ENCODE measurements at places on chromosomes 1 and 21.

GRCh38 chr21:43924421-43925095 is 59.5 kb downstream of the AGPAT3 start:
- no peak for DNase-seq

DNA sequence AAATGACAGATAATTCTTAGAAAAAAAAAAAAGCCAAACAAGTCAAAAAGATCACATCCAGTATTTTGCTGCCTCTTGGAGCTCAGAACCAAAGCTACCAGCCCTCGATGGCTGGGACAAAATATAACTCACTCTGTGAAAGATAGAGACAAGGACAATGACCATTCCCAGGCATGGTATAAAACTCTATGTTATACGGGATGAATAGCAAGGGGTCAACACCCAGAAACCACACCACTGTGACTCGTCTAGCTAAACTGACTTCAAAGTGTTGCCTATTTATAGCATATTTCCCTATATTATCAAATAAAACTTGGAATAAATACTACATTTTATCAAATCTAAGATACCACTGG is 10.1 kb downstream of the TMEM63A start:
- DNase-seq: no peak

DNA sequence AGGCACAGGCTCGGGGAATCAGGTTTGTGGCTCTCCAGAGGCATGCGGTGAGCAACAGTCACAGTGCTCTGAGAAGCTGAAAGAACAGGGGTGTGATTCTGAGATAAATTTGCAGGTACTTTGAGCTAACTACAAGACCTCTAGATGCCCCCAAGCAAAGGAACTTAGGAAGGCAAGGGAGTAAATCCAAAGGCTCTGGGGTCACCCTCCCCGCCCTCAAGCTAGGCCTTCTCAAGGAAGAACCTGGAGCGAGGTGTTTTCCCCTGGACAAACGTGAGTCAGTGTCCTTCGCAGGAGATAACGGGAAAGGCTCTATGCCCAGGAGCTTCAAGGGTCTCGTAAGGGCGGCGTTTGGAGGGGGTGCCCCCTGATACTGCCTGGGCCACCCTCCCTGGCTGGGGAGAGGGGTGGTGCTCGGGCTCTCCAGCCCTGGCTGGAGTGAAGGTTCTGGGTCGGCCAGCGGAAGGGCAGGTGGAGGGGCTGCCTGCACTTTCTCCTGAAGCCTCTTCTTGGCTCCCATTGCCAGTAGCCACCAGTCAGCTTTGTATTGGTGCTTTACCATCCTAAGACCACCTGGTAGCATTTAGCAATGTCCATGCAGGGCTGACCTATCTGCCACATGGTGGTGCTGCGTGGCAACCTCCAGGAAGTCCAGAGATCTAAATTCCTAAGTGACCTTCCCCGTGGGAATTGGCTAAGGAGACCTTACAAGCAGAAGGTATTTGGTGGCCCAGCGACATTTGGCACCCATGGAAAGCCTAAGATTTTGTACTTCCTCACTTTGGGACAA is 44.0 kb downstream of the GPR161 start:
- no peak for DNase-seq

GRCh38 chr21:45283035-45283610 is 4.6 kb downstream of the POFUT2 start:
- DNase-seq: no peak

DNA sequence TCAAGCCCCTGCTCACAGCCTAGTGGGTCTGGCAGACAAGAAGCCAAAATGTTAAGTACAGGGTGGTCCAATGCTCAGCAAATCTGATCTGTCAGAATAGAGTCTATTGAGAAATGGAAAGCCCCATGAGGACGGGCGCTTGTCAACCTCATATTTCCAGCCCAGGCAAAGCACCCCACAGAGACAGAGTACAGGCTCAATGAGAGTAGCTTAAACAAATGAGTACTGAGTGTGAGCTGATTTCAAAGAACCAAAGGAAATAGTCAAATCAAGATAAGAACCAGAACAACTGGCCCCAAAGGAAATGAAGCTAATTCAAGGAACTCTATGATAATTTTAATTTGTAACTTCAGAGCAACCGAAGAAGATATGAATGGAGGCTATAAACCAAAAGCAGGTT is 44.6 kb upstream of the SLC30A1 start:
- no peak for DNase-seq

GRCh38 chr1:42937836-42938644 is 20.6 kb downstream of the SLC2A1 start:
- no peak for DNase-seq

DNA sequence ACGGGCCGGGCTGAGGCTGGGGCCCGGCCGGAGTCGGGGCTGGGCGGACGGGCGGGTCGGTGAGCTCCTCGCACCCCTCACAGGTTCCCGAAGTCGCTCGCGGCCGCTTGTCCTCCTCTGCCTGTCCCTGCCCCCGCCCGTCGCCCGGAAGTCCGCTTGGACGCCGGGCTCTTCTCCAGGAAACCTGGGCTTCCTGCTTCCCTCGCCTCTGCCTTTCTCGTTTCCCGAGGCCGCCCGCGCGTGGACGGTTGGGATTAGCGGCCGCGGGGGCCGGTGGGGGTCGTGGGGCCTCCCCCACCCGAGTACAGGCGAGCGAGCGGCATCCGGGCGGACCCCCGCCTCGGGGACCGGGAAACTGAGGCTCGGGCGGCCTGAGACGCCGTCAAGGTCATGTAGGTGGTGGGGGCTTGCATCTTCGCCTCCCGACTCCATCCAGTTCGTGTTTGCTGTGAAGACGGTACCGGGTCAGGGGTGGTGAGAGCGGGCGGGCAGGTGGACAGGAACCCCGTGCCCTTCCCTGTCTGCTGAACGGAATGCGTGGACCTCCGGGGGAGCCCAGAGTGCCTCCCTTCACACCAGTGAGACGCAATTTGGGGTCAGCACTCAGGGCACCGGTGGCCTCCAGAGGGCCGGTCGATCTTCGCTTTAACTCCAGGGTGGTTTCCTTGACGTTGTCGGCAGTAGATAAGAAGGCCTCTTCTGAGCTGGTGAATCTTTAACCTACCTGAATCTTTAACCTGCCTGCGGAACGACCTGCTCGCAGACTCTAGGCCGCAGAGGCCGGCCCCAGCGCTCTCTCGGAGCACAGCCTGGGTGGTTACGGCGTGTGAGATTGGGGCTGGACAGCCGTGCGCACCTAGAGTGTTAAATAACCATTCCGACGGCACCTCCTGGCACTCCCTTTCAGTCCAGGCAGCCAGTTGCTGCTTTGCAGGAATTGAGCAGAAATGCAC is 686 bp downstream of the ARF1 start:
- peak; percentile 55 for DNase-seq

DNA sequence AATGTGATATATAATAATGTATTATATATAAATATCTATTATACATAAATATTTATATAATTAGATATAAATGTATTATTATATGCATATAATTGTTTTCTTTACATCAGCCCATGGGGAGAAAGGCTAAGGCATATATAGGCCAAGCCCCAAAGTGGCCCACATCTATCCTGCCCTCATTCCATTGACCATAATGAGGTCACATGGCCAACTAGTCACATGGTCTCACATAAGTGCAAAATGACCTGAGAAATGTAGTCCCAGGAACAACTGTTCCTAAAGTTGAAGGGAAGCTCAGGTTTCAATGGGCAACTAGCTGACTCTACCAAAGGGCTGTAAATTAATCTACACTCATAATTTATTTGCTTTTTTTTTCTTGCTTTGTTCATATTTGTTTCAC is 14.5 kb upstream of the CCDC185 start:
- no peak for DNase-seq

DNA sequence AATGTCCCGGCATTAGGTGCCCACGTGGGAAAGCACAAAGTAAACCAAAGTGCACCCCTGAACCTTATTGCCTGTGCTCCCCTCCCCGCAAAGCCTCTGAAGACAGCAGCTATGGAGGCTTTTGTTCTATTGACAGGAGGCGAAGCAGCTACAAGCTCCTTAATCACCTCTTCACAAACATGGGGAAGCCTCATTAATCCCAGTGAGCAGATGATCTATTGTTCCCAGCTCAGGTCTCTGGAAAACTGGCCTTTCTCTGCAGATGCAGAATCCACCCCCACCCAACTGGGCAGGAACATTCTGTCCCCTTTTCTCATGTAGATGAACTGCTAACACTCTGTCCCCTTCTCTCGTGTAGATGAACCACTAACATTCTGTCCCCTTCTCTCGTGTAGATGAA is 190.5 kb upstream of the CSF3R start:
- DNase-seq: no peak

DNA sequence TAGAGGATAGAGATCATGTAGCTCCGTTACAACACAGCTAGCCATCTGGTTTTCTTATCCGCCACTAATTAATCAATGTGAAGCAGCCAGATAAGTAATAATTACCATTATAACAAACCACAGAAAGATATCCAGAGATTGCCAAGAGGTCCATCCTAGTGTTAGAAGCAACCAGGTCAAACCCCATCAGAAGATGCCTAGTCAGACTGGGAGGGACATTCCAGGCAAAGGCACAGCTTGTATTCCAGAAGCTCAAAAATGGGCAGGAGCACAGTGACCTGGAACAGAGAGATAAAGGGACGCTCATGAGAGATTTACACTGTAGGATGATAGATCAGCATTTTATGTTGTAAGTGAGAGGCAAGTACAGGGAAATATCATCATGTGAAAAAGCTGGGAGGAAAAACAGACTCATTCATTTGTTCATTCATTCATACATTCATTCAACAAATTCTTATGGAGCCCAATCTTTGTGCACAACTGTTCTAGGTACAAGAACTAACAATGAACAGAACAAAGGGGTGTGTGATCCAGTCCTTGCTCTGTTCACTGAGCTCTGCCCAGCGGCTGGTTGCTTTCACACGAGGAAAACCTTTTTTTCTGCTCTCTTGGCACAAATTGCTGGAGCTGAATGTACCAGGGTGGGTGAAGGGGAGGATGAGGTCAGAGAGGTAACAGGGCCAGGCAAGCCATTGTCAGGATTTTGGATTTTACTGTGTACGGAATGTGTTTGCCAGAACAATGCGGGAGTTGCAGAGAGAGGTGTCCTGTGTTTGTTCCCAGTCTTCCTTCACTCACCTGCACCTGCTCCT is 240.8 kb upstream of the FGGY start:
- DNase-seq: no peak

- DNase-seq: no peak
Observed at GRCh38 chr1:9449976-9450696, 89.1 kb upstream of the SLC25A33 start.

DNA sequence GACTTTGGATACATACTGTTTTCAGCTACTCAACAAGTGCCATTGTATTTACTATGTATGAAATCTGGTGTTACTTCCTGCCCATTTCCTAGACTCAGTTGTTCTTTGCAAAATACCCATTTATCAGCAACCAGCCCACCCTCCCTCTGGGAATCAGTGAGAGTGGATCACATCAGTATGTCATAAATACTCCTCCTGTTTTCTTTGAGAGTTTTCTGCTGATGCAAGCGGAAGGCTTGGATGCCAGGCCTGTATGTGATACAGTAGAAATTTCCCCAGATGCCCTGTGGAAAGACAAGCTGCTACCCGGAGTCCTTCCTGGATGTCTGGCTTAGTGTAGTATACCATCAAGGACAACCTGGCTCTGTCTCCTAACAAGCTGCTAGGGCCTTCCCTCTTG is 2.4 kb upstream of the PTPRC start:
- no peak for DNase-seq

DNA sequence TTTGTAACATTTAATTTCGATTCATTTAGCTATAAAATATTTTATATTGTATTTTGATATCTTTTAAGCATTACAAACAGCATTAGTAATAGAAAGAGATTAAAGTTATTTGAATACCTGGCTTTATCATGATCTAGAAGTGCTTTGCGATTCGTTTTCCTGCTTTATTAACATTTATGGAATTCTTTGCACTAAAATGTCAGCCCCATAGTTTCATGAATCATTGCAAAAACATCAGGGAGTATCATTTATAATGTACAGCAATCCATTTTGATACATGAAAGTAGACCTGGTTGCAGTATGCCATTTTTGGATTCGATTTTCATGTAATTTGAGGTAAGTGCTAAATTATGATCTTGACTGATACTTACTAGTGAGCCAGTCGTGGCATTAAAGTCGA is 108.0 kb upstream of the DPYD start:
- DNase-seq: no peak

- DNase-seq: no peak
Observed at GRCh38 chr1:3718764-3719163, 33.5 kb upstream of the CCDC27 start.

DNA sequence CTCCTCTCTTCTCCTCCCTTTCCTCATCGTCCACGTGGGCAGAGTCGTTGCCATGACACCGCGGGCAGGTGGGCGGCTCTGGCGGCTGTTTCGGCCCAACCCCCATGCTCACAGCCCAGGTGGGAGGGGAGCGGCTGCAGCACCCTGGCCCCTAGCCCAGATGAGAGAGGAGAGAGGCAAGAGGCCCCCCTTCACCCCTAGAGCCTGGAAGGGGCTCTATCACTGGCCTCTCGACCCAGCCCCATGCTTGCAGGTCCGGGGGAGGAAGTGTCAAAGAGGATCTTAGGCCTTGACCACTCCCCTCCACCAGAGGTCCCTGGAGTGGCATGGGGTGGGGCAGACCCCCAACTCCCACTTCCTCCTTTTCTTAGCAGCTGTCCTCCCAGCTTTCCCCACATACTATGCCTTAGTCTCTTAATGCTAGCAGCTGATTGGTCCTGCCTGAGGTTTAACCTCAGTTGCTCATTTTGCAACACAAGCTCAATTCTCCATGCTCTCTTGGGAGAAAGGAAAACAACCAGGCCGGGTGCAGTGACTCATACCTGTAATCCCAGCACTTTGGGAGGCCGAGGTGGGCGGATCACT is 10.4 kb downstream of the DLGAP3 start:
- no peak for DNase-seq

DNA sequence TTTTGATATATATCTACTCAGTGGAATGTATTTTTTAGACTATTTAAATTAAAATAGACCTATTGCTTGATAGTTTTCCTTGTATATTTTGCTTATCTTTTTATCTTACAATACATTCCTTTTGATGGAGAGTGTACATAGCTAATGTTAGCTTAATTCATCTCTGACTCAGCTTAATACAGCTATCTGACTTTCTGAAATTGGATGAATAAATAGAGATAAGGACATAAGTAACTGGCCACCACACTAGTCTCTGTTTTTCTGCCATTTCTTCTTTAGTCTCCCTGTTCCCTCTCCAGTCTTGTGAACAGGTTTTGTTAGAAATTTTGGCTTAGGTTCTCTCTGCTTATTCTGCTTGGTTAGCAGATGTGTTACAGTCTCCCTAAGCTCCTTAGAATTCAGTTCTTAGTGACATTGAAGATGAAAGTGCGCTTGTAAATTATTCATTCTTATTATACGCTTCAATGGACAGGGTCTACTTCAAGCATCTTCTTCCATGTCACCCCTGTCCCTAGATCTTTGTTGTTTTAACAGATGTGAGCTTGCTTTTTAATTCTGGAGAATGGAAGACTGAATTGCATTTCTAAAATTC is 59.6 kb downstream of the XPR1 start:
- no peak for DNase-seq

Measured in MM.1S (cell line).